ENCODE measurements at places on chromosomes 5 and 9.

- no peak for DNase-seq
- H3K4me1 ChIP-seq = peaks cover 12% of the 10 kb centered on the region
- H3K27me3 ChIP-seq = no peaks in the 10 kb centered on the region
- H3K27ac ChIP-seq = no peak overlapping the region
- H3K36me3 ChIP-seq = no peaks in the 10 kb centered on the region
Observed at GRCh38 chr9:135698236-135698635, 1.0 kb downstream of the SOHLH1 start.

- no peaks in the 10 kb centered on the region for H3K4me1 ChIP-seq
- no peak overlapping the region for H3K27ac ChIP-seq
- H3K36me3 ChIP-seq = peaks cover 5% of the 10 kb centered on the region
- H3K27me3 ChIP-seq = no peaks in the 10 kb centered on the region
- no peak overlapping the region for H3K4me3 ChIP-seq
- DNase-seq = no peak
Observed at GRCh38 chr5:65570598-65571226, 7.6 kb downstream of the PPWD1 start.

DNA sequence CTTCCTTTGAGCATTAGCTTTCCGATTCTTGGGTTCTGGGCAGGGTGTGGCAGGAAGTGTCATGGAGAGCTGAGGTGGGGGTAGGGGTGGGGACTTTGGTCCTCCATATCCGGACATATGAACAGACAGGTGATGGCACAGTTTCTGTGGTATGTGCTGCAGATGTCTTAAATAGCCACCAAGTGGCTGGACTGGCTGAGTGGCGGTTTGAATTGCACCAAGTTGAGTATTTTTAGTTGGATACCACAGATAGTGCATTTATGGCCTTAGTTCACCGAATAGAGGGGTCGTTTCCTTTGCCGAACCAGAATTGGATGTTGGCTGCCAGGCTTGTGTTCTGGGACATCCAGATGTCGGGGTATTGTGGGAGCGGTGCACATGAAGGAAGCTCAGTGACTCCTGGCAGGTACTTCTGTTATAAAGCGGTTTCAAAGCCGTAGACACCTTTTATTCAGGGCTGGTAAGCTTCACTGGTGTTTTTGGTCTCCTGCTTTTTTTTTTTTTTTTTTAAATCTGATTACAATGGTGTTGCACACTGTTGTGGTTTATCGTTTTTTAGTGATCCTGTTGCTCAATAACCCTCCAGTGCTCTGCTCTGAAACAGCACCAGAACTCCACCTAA, 15.1 kb upstream of the TNFAIP8 start:
- H3K36me3 ChIP-seq = no peaks in the 10 kb centered on the region
- DNase-seq = no peak
- peaks cover 42% of the 10 kb centered on the region for H3K4me1 ChIP-seq
- H3K27me3 ChIP-seq = no peaks in the 10 kb centered on the region
- peak overlapping the region; percentile 10 for H3K27ac ChIP-seq
- H3K4me3 ChIP-seq = no peak overlapping the region

DNA sequence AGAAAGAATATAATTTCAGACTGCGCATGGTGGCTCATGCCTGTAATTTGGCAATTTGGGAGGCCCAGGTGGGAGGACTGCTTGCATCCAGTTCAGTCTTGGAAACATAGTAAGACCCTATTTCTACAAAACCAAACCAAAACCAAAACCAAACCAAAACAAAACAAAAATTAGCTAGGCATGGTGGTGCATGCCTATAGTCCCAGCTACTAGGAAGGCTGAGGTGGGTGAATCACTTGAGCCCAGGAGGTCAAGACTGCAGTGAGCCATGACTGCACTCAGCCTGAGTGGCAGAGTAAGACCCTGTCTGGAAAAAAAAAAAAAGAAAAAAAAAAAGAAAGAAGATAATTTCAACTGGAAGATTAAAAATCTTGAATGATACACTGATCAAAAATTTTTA, 137.0 kb upstream of the ACOT12 start:
- H3K4me3 ChIP-seq = no peak overlapping the region
- H3K27me3 ChIP-seq = no peaks in the 10 kb centered on the region
- no peak overlapping the region for H3K27ac ChIP-seq
- H3K4me1 ChIP-seq = no peaks in the 10 kb centered on the region

DNA sequence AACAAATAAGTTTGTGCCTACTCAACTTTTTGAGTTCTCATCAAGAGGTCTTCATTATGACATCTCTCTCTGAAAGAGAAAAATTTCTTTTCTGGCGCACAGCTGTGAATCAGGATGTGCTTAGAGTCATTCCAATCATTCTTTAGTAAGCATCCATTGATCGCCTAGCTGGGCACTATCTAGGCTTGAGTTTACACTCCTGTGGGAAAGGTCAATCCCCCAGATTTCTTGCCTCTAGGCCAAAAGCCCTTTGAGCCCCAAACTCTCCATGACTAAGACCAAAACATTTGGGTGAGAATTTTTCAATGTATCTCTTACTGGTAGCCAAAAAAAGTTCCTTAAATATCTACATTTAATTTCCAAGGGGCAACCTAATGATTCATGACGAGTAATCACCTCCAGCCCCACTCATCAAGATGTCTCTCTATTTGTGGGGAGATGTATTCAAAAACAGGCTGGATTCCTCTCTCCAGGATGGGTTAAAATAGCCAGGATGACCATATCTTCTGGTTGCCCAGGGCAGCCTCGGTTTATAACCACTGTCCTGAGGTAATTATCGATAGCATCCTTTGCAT, 101.7 kb downstream of the GNA14 start:
- H3K4me1 ChIP-seq = no peaks in the 10 kb centered on the region
- DNase-seq = no peak
- H3K27ac ChIP-seq = no peak overlapping the region
- no peaks in the 10 kb centered on the region for H3K27me3 ChIP-seq

GRCh38 chr5:56710826-56711590, 104.3 kb upstream of the MAP3K1 start:
- no peak for DNase-seq
- H3K27me3 ChIP-seq = no peaks in the 10 kb centered on the region
- H3K36me3 ChIP-seq = no peaks in the 10 kb centered on the region

DNA sequence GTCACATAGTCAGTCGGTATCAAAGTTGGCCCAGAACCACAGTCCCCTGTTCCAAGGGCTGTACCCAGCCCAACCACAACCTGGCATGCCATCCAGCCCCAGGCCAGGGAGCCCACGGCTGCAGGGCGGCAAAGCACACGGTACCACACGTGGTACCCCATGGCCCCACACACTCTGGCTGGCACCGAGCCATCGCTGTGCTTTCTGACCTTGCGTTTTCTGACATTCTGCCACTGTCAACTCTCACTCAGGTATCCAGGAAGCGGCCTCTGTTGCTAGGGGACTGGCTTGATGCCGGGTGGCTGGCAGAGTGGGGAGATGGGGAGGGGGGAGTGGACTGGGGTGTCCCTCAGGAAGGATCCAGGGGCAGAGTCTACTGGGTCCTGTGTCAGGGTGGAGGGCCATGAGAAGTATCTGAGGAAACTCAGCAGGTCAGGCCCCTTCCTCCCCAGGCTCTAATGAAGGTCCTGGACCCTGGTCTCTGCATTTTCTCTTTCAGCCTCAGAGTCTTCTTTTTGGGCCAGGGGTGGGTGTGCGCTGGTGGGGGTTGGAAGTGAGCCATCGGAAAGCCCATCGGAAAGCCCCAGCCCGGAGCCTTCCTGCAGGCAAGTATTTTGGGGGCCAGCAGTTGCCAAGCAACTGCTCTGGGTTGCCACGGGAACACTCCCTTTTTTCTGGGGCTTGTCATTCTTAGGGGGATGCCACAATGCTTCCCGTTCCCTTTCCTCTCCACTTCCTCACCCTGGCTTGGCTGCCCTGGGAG, 21.0 kb upstream of the RALGDS start:
- H3K4me1 ChIP-seq = peaks cover 77% of the 10 kb centered on the region
- H3K27me3 ChIP-seq = no peaks in the 10 kb centered on the region
- H3K4me3 ChIP-seq = no peak overlapping the region
- peak; percentile 56 for DNase-seq
- H3K27ac ChIP-seq = peak overlapping the region; percentile 46
- no peaks in the 10 kb centered on the region for H3K36me3 ChIP-seq

- no peaks in the 10 kb centered on the region for H3K27me3 ChIP-seq
- no peaks in the 10 kb centered on the region for H3K36me3 ChIP-seq
- H3K4me1 ChIP-seq = no peaks in the 10 kb centered on the region
- no peak overlapping the region for H3K27ac ChIP-seq
- H3K4me3 ChIP-seq = no peak overlapping the region
Observed at GRCh38 chr9:26181836-26182235, 503.6 kb upstream of the TUSC1 start.

GRCh38 chr9:6194934-6195333, 20.7 kb upstream of the IL33 start:
- H3K4me3 ChIP-seq = no peak overlapping the region
- no peaks in the 10 kb centered on the region for H3K27me3 ChIP-seq
- no peak overlapping the region for H3K27ac ChIP-seq
- no peak for DNase-seq

GRCh38 chr9:134127616-134128015, 8.3 kb upstream of the WDR5 start:
- H3K27ac ChIP-seq = no peak overlapping the region
- H3K27me3 ChIP-seq = no peaks in the 10 kb centered on the region
- DNase-seq = no peak
- no peak overlapping the region for H3K4me3 ChIP-seq
- H3K4me1 ChIP-seq = peaks cover 2% of the 10 kb centered on the region

- peak overlapping the region; percentile 59 for H3K27ac ChIP-seq
- no peak for DNase-seq
- no peaks in the 10 kb centered on the region for H3K36me3 ChIP-seq
- no peaks in the 10 kb centered on the region for H3K27me3 ChIP-seq
Observed at GRCh38 chr9:73037613-73038012, 84.8 kb upstream of the ALDH1A1 start.
